ENCODE measurements at places on chromosomes 2 and 18.

- DNase-seq = no peak
Measured at GRCh38 chr2:66601624-66602023, 166.7 kb downstream of the MEIS1 start.

DNA sequence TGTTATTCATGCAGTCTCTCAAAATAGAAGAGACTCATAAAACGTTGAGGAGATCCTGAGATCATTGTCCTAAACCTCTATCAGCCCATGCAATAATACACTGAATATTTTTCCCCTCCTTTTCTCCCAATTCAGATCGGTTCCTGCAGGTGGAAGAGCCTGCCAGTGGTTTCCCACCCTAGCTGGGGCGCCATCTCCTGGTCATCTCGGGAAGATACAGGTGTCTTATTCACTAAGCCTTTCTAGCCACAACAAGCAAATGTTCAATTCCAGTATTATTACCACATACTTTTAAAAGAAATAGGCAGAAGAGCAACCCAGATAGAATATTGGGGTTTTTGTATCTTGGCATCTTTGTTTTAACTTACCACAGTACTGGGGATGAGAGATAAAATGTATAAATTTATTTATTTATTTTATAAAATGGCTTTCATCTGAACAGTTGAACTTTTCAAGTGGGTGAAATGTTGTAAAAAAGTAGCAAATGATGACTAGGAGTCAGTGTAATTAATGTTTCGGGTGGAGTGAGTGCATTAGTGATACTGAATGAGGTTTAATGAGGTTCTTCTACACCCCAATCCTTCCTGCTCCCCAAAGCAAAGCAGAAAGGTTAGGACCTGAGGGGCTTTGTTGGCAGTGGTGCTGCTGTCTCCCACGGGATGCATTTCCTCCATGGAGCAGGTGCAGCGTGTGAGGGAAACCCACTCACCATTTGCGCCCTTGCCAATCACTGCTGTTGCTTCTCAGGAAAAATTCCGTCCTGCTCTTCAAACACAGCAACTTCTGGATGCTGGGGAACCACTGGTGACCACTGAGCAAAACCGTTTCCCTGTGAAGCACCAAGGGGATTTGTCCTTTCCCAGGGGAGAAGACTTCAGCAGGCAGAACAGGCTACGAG lies 147.1 kb upstream of the FHL2 start:
- DNase-seq = no peak

- no peak for DNase-seq
Measured at GRCh38 chr2:213064099-213064498, 87.3 kb downstream of the IKZF2 start.

DNA sequence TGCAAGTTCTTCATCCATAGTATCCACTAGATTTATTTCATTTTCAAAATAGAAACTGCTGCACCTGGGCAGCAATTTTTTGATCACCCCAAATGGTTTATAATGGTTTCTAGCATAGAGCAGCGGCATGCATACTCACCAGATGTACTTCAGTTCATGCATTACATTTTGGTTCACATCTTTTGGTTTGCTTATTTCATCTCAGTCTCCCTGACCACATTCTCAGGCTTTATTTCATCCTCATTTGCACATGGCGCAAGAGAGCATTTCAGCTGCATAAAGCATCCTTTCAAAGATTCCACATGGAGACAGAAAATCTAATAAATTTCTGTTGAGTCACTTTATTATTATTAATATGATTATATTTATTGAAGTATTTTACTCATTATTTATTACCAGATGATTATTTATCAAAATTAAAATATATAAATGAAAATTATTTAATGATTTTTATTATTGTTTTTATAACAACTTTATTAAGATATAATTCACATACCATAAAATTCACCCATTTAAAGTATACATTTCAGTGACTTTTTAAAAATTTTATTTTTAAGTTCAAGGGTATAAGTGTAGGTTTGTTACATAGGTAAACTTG lies 284.6 kb downstream of the TXNL1 start:
- DNase-seq = no peak

- no peak for DNase-seq
Measured at GRCh38 chr2:119431976-119432850, 559 bp downstream of the TMEM37 start.

GRCh38 chr18:55868909-55869308 lies 280.9 kb upstream of the TCF4 start:
- no peak for DNase-seq

- DNase-seq = no peak
Measured at GRCh38 chr2:75716406-75716805, 5.7 kb upstream of the GCFC2 start.

Data from NCI-H1417 treated with DMSO at 0.1 percent for 48 hours (cell line).